Activated CD8-positive, alpha-beta memory T cell treated with anti-CD3 and anti-CD28 coated beads, Interleukin-2, amount 50 U/mL, for 48 hours (primary cell): ENCODE measurements at places on chromosomes 6 and 20.
A peak's percentile ranks its signal among the peaks of the same experiment; 100 is the strongest.

- DNase-seq: no peak
Measured at GRCh38 chr6:122472022-122472340, 374 bp upstream of the SERINC1 start.

- DNase-seq: no peak
Measured at GRCh38 chr6:93894521-93894920, 475.2 kb upstream of the EPHA7 start.

- peak; percentile 88 for DNase-seq
Measured at GRCh38 chr20:51404297-51405060, 138.0 kb downstream of the NFATC2 start.

DNA sequence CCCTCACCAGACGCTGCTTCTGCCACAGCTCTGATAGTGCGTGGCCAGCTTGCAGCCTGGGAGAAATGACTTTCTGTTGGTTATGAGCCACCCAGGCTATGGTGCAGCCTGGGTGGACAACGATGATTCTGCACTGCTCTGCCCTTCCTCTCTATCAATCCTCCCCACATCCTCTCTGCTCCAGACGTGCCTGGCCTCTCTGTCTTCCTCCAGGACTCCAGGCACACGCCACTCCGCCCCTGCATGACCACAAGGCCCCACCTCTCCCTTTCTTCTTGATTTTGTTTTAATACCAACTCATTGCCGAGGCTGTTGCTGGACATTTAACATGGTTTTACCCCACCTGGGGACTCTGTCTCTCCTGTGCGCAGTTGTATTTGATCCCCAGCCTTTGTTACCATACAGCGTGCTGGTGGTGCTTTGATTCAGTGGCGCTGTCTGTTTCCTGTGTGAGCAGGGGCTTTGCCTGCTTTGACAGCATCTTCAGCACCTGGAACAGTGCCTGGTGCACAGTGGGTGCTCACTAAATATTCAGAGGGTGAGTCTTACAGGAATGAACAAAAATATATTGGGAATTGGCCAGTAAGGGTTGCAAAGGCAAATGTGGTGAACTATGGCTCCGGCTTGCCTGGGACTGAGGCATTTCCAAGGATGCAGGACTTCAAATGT, 280.9 kb downstream of the CDH26 start:
- no peak for DNase-seq

DNA sequence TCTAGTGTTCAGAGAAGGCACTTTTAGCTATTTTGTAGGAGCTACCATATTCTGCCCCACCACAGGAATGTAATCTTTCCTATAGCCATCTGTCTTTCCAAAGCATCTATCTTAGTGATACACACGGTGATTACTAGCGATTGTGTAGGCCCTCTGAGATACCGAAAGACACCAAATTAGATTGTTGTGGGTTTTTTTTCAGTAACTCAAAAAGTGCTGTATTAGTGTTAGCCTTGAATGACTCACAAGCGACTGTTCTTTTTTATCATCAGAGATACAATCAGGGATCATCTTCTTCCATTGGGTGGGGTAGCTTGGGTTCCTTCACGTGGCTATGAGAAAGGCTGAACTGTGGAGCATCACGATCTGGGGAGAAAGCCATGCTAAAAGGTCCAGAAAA, 160.2 kb downstream of the MTFR2 start:
- no peak for DNase-seq

DNA sequence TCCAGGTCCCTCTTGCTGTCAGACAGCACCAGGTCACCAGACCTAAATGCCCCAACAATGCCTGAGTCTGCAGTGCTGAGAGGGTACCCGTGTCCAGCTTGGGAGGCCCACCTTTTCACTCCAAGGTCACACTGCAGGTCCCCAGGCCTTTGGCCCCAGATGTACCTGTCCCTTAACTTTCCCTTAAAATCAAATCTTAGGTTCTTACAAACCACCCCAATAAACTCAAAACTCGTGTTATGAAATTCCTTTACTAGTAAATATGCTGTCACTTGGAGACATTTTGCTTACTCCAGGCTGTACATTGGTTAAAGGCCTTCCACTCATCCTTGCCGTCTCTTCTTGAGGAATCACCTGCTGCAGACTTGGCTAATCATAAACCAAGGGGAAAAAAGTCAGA, 165.7 kb upstream of the RREB1 start:
- no peak for DNase-seq

DNA sequence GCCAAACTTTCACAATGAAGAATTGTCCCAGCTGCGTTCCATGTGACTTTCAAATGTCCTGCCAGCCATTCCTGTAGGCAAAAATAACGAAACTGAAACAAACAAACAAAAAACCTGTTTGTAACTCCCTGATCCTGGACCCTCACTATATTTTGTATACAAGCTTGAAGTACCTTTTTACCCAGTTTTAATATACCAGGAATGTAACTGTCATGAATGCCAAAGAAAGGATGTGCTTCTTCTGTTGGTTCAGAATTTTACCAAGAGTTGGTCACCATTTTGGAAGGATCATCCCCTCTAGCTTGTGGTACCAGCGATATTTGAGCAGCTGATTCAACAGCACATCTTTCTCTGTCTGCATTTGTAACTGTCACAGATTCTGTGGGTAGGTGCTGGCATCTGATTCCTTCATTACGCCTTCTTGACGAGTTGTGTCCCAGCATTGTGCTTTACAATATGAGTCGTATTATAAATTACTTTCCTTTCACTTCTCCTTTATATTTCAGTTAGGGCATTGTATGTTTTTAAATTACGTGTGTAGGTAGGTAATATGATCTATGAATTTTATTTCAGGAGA, 93.9 kb downstream of the DLGAP4 start:
- no peak for DNase-seq

GRCh38 chr6:149364557-149364956, 35.5 kb upstream of the SUMO4 start:
- DNase-seq: no peak

DNA sequence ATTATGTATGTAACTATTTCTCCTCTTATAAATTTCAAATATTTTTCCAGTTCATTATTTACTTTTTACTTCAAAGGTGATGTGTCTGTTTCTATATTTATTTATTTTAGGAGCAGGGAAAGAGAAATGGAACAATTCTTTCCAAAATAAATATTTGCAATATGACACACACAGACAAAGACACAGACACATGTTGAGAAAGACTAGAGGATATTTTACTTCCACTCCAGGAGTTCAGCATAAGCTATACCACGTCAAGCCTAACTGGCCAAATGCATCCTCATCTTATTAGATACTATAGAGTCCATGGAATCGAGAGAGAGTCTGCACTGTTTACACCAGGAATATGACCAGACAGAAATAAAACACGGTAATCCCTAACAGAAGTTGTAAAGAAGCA, 13.3 kb downstream of the RALGAPA2 start:
- DNase-seq: no peak

DNA sequence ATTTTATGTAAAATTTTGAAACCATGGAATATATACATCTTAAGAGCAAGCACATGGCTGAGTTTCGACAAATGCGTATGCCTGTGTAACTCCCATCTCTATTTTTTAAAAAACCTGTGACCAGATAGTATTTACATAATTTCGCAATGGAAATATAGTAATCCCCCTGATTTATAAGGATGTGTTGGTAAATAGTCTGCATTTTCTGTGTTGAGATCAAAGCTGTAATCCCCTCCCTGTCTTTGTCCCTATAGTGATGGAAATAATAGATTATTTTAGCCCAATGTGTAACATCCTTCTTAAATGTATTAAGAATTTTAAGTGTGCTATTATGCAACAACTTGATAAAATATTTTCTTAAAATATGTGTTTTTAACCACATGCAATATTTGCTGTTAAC, 267.3 kb downstream of the CDKAL1 start:
- no peak for DNase-seq

DNA sequence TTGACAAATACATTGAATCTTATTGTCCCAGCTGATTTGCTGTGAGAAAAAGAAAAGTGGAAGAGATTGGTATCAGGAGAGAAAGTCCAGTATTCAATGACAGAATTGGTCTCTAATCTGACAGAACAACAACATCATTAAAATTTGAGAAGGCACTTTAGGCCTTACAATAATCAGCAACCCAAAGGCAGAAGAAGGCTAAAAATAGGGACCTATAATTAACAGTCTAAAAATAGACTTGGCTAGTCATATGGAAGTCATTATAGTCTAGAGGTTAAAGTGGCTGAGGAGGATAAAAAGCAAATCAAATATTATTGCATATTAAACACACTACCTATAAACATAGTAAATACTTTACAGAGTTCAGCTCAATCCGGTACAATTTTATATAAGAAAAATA, 393.6 kb upstream of the JAG1 start:
- DNase-seq: no peak

GRCh38 chr20:32483351-32484224, 101.5 kb downstream of the NOL4L start:
- DNase-seq: peak; percentile 79

- no peak for DNase-seq
Measured at GRCh38 chr6:14540276-14540675, 422.7 kb downstream of the CD83 start.

DNA sequence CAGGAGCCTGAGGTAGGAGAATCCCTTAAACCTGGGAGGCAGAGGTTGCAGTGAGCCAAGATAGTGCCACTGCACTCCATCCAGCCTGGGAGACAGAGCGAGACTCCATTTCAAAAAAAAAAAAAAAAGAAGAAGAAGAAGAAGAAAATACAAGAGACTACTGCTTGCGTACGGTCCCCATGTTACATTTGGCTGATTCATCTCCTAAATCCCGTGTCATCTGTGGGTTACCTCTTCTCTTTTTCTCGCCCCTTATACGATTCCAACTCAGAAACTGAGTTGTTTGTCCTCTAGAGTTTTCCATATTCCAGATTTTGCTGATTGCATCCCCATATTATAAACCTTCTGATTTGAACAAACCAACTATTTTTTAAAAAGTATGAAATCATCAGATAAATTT, 62.4 kb upstream of the NELFCD start:
- no peak for DNase-seq

DNA sequence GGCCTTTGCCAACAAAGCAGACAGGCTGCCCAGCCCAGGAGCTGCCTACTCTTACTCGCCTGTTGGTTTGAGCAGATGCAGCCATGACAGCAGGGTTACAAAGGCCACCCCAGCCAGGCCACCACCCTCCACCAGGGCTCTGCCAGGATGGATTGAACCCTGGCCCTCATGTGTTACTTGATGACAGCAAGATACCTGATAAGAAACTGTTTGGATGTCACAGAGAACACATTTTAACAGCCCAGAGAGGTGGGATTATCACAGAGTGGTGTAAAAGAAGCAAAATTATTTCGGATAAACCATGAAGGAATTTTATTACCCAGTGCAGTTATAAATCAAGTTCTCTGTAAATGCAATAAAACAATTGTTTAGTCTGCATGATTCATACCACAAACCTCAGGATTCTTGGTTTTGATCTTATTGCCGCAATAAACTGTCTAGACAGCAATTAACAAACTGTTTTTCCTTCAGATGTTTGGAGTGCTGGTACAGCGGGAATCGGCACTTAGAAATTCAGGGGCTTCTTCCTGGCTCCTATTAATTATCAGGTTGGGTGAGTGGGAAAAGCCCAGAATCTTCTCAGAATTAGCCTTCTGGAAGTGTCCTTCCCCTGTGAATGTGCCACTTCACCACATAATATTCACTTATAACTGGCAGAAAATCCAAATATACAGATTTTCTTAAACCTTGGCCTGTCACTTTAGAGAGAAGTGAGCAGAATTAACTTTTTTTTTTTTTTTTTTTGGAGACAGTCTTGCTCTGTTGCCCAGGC, 58.0 kb upstream of the SALL4 start:
- no peak for DNase-seq

DNA sequence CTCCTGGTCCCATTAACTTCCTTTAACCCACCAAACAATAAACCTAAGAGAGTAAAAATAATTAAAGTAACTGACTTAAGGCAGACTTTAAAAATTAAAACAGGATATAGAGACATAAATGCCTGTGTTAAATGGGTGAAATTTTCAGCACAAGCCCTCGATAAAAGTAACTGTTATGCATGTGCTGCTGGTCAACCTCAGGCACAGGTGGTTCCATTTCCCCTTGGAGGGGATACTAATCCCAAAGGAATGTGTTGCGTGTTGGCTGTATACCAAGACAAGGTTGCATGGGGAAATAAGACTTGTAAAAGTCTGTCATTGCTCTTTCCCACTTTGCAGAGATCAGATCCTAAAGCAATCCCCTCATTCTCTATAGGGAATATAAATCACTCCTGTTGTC, 25.8 kb downstream of the HLA-A start:
- no peak for DNase-seq

DNA sequence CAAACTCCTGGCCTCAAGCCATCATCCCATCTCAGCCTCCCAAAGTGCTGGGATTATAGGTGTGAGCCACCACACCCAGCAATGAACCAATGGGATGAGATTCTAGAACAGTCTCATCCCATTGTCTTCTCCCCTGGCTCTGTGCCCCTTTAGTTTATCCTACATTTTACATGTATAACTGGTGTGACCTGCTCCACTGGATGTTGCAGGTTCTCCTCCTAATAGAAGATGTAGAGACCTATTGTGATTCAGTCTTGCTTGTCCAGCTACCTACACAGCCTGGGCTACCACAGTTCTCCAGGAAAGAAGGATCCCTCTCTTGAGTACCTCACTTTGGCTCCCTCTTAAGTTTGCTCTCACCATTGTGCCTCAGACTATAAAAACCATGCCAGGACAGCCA, 2.0 kb upstream of the FKBPL start:
- no peak for DNase-seq

DNA sequence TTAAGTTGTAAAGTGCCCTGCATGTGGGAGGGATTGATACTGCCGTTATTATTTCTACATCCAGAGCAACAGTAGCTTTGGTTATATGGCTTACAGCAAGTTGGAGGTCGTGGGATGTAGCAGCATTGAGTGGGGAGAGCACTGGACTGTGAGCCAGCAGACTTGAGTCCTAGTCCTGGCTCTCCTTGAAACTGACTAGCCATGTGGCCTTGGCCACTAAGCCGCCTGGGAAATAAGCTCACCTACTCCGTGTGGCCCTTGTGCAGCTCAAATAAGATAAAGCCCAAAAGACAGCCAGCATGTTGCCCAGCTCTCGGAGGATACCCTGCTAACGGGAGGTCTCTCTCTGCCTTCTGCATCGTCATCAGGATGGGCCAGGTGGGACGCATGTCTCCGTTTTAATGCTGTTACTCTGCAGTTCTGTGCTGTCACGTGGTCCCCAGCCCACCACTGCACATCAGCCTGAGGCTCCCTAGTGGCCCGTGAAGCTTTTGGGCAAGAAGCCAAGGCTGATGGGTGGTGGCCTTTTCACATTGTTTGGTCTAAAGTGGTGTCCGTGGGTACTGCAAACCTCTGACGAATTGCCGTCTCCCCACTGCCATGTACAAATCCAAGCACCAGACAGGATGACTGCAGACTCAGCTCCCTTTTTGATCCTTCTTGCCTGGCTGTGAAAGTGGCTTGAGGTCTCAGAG, 7.9 kb downstream of the EPB41L1 start:
- no peak for DNase-seq

- no peak for DNase-seq
Measured at GRCh38 chr6:44849806-44850205, 462.3 kb downstream of the CDC5L start.

GRCh38 chr6:7108964-7109836, 1.4 kb downstream of the RREB1 start:
- peak; percentile 73 for DNase-seq
